CMK (cell line): ENCODE measurements at places on chromosomes 2 and 18.

DNA sequence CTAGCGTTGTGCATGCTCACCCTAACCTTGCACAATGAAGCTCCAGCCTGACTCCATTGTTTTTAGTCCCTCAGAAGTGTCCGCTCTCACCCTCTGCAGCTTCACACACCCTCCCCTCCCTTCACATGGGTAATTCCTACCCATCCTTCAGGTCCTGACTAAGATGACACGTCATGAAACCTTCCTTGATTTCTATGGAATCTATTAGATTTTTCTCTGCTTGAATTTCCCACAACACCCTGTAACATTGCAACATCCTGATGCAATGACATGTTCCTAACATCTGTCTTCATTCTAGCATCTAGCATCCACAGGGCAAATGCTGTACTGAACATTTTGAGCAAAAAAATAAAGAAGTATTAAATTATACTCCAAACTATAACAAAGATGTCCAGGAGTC lies 77.0 kb upstream of the PID1 start:
- no peak for DNase-seq

DNA sequence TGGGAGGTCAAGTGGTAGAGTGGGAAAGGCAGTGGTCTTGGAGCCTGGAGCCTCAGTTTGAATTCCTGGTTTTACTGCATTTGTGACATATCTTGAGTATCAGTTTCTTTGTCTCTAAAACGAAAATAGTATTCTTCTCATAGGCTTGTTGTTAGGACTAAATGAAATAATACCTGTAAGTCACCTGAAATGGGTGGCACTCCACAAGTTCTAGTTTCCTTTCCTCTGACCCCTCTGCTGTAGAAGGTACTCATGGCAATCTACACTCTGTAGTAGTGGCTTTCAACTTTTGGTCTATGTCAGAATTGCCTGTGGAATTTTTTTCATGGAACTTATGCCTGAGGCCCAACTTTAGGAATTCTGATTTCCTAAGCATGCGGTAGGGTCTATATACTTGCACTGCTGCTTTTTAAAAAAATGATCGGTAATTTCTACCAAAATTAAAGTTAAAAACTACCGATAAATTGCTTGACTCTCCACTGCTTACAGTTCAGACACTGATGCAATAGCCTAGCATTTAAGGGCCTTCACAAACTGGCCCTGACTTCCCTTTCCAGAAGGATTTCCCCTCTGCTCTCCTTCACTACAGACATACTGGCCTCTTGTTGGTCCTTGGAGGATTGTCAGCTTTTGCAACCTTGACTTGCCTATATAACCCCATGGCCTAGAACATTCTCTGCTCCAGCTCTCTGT lies 47.2 kb downstream of the PLEK start:
- no peak for DNase-seq

DNA sequence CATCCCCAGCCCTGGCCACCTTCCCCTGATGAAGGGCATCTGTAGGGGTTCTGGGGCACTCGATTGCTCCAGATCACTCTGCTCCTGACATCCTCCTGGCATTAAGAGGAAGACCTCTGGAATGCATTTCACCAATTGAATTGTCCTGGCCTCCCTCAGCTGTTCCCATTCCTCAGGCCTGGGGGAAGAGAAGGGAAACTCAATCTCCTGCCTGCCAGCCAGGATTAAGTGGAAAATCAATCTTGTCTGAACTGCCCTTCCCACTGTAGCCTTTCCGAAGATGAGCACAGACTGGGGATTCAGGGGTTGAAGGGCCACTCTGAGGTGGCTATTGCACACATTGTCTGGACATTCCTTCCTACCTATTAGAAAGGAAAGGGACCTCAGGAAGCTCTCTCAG lies 99.8 kb downstream of the ALK start:
- DNase-seq: no peak

GRCh38 chr2:162182395-162182794 lies 30.3 kb upstream of the GCG start:
- no peak for DNase-seq

GRCh38 chr2:126996378-126996699 lies 97.6 kb downstream of the TEX51 start:
- DNase-seq: no peak

- DNase-seq: no peak
Measured at GRCh38 chr2:132562245-132562644, 107.8 kb downstream of the LYPD1 start.

DNA sequence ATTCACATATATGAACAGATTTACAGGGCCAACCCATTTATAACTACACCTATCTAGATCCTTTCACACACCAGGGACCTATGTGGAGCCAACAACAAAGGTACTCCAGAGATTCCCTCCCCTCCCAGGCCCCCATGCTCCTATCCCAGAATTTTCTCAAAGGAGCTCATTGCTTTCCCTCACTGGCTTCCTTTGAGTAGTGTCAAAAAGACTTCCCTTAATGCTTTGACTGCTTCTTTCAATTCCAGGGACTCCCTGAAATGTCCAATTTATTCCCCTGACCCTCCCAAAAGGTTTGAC lies 46.6 kb downstream of the IKZF2 start:
- no peak for DNase-seq

GRCh38 chr2:231475965-231476364 lies 11.7 kb upstream of the NCL start:
- DNase-seq: no peak

GRCh38 chr2:221458578-221458977 lies 113.5 kb downstream of the EPHA4 start:
- no peak for DNase-seq

DNA sequence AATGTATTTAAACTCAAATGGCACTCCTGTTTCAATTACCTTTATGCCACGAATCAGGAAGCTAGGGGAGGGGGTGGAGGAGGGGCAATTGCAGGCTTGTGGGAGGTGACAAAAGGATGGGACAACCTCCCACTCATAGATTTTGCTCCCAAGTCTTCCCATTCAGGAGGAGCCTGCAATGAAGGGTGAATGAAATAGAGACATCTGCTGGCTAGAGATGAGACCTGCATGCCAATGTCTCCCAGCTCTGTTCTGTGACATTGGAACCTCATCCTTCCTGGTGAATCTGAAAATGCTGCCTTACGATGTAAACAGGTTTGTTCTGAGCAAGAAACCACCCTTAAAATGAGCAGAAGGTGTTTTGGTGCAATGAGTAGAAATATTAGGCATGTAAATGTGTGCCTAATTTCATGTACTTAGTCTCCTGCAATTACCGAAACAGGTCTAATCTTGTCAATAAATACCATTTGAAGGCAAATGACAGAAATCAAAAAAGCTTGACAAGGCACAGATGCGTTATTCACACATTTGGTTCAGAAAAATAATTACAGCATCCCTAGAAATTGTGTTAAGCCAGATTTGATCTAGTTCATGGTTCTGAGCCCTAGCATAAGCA lies 2.7 kb upstream of the PID1 start:
- DNase-seq: peak; percentile 3

- no peak for DNase-seq
Measured at GRCh38 chr2:70676301-70677035, 91.5 kb downstream of the ADD2 start.

DNA sequence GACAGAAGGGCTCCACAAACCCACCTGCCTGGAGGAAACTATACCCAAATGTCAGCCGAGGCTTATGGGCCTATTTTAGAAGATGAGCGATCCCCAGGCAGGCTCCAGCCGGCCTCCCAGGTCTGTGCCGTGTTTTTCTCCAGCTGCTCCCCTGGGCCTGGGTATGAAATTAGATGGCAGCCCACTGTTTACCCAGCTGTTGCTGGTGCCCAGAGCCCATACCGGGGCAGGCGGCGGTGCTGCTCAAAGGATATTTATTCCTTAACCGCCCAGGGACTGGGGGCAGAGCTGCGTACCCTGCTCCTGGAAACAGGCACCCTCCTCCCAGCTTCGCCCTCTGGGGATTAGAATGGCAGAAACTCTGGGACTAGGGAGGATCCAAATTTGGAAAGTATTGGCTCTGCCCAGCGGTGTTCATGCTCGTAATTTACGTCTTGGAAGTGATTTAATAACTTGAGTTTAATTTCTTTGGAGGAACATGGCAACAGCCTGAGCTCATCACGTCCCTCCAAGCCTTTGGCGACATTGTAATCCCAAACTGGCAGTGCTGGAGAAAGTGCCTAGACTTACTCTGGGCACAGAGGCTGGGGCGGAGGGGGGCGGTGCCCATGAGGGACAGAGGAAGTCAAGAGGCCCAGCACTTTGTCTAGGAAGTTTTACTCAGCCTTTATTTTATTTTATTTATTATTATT lies 199.2 kb downstream of the KLHL29 start:
- DNase-seq: no peak
